ENCODE measurements at places on chromosomes 16 and 17.

DNA sequence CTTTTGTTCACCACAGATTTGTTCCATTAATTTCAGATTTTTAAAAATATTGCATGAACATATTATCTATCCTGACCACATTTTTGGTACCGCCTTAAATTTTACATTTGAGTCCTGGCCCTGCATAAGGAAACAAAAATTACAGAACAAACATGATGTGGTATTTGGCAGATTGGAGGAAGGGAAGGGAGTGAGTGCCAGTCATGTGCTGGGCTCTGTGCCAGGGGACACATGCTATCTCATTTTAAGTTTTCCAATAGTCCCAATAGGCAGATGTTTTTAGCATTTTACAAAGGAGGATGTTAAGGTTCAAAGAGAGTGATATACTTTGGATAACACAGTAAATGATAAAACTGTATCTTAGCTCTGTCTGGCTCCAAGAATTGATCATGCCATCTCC lies 185.1 kb downstream of the CDK5R1 start:
- peak; percentile 36 for DNase-seq

- DNase-seq, result no peak
Observed at GRCh38 chr16:6356911-6357310, 975.7 kb upstream of the RBFOX1 start.

GRCh38 chr16:5166486-5166885 lies 68.9 kb upstream of the EEF2KMT start:
- no peak for DNase-seq

- no peak for DNase-seq
Observed at GRCh38 chr17:22303865-22304264, 611.5 kb downstream of the KCNJ18 start.

- peak; percentile 30 for DNase-seq
Observed at GRCh38 chr17:60087882-60088669, 9.4 kb upstream of the HEATR6 start.

GRCh38 chr16:88385112-88385594 lies 2.4 kb downstream of the ZNF469 start:
- DNase-seq, result no peak

DNA sequence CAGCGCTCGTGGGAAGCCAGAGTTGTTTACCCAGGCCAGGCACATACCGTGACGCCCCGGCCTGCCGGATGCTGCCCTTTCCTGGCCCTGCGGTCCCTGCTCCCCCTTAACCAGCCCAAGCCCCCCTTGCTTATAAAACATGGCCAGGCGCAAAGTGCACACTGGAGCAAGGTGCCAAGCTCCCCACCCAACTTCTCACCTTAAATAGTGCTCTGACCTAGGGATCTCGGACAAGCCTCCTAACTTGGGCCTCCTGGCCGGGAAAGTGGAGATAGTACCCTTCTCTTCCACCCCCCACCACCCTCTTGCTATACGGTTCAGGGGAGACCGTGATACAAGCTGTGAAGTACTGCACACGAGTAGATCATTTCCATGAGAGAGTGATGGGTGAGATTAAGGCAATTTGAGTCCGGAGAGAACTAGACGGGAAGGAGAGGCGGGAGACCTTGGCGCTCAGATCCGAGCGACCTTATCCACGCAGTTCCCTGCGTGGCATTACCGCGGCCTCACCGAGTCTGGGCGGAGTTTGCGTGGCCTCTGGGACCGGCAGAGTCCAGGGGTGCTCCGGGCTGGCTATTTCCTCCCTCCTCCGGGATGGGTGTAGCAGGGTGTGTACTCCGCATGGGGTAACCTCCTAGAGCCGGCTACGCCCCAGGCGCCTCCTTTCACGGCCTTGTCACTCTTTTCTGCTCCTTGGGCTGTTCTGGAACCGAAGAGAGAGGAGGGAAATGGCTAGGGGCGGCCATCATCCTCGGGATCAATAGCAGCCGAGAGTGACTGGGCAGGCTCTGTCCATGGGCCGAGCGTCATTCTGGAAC lies 4.4 kb upstream of the LHX1 start:
- no peak for DNase-seq

DNA sequence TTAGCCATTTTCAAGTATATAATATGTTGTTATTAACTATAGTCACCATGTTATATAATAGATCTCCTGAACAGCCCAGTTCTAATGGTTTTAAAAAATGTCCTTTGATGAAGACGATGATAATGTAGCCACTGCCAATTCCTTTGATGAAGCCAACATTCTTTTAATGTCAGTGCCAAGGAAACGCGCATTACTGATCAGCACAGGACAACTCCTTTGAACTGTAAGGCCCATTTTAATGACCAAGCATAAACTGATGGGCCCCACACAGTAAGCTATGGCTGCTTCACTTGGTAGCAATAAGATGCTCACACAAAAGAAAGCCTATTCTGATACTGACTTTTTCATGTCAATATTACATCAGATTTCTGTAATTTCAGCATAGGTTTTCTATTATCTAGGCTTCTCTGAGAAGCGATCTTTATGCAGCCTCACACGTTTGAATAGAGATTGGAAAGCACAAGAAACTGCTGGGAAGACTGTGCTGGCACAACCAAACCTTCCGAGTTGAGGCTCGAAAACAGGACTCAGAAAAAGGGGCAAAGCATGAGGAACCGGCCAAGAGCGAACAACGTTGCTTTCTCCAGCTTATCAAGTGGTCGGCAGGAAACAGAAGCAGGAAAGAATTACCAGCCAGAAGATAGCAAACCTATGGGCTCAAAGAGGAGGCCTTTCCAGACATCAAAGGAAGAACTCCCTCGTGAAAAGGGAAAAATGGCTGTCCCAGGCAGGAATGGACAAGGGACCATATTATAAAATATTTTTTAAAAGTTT lies 19.4 kb downstream of the ERN1 start:
- DNase-seq, result no peak

- DNase-seq, result peak; percentile 80
Observed at GRCh38 chr17:49556223-49556943, 19.3 kb upstream of the NXPH3 start.

DNA sequence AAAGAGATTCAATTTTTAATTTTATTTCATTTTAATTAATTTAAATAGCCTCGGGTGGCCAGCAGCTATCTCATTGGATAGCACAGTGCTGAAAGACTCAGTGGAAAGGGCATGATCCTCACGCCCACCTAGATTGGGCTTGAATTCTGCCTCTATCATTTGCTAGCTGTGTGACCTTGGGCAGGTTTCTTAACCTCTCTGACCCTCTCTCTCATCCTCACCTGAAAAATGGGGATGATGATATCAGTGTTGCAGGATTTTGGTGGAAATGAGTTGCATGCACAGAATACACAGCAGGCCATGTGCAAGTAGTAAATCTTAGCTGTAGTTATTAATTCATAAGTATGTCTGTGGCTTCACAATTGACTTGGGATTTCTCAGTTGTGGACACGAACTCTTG lies 272.4 kb upstream of the XYLT1 start:
- DNase-seq, result no peak
